ENCODE measurements at places on chromosomes 1 and 21. TPM values are rescaled to one million over a fixed set of nuclear protein-coding genes. Genes with fewer than 3 reads are reported as not detected.

DNA sequence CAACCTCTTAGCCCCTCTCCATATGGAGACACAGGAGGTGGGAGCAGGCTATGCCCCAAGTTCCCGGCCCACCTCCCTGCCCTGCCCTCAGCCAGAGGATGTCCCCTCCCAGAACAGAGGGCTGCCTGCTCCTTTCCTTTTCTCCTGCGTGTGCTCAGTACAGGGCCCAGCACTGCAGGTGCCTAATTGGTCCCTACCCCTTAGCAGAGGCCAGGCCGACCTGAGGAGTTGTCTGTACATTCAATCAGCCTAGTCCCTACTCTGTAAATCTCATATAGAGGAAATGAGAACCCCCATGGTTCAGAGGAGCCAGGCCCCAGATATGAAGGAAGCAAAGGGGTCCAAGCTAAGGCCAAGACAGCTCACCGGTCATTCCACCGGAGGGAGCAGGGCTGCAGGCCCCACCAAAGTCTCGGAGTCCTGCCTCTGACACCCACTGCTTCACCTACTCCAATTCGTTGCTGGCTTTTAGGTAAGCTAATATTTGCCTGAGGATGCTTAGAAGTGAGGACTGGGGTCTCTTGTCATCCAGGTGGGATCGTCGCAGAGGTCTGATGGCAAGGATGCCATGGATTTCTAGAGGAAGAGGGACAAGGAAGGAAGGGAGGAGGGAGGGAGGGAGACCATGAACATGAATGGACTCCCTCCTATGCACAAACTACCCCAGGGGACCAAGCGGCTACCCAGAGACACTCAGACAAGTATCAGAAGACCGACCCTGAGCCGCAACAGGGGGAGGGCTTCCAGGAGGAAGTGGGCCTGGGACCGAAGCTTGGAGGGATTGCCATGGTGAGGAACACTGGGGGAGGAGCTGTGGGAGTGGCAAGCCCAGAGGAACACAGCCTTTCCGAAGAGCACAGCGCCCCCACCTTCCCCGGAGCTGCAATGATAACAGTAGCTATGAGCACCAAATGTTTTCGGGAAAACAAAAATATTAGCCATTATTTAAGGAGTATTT, 30.4 kb upstream of the FOXO6 start:
- DNase-seq, result no peak

Gene E2F2
- 0.05 TPM for polyA plus RNA-seq

DNA sequence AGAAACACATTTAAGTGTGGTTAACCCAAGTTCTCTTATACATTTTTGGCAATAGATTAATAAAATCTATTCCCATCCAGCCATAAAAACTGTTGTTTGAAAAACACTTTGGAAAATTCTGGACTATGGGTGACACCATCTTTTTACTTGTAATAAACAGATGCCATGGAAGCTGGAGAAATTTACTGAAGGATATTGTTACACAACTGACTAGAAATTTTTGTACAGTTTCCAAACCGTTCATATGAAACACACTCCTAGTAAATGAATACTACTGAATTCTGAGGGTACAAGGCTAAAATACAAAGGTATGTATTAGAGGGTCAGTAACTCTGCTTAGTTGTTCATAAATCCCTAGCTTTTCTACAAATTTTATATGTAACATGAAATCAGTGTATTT, 48.7 kb downstream of the TRIM33 start:
- DNase-seq, result no peak

GRCh38 chr1:15465674-15466073, 9.1 kb downstream of the CELA2A start:
- peak; percentile 5 for DNase-seq

DNA sequence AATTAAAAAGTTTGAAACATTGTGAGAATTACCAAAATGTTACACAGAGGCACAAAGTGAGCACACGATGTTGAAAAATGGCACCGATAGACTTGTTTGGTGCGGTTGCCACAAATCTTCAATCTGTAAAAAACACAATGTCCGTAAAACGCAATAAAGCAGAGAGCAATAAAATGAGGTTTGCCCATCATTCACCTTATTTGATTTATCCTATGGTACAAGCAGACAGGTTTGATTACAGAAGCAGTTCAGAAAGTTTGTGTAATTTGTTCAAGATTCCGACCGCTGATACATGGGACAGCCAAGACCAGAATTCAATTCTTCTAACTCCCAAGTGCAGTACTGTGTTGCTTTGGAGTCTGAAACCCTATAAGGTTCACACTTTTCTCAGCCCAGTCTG, 318.3 kb upstream of the PROX1 start:
- DNase-seq, result no peak

DNA sequence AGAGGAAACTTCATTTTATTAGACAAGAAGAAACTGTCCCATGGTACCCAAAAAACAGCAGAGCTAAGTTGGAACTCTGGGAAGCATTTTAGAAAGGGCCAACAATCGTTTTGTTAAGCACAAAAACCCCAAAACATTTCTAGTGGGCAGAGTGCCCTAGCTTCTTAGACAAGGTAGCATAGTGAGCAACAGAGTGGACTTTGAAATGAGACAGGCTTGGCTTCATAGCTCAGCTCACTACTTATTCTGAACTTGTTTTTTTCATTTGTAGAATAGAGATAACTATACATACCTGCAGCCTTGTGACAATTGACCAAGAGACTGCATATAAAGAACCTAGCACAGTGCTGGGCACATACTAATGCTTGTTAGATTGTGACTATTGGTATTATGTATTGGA, 50.1 kb downstream of the HLX start:
- no peak for DNase-seq

- peak; percentile 39 for DNase-seq
These were observed 9.2 kb upstream of the TNFRSF8 start for GRCh38 chr1:12053752-12054548.

GRCh38 chr1:67889953-67890567, 56.8 kb upstream of the GNG12 start:
- DNase-seq, result no peak

GRCh38 chr1:238232084-238232710, 341.5 kb upstream of the ZP4 start:
- no peak for DNase-seq

DNA sequence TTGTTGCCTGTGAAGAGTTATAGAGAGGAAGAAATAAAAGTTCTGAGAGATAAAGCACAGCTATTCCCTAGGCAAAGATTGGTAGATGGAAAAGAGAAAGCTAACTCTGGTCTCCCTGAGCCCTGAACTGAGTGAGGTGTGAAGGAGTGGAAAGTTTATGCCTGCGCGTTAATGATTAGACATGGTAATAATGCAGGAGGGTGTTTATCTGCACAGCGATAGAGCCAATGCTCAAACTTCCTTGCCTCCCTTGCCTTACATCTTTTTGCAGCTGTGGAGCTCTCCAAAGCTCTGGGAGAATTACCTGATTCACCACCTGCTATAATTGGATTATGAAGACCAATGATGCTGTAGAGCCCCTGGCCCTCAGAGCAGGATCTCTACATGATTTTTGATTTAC, 32.8 kb upstream of the CHRM3 start:
- no peak for DNase-seq

Gene CORT
- 0.16 TPM for polyA plus RNA-seq

GRCh38 chr1:183777328-183777727, 27.6 kb upstream of the RGL1 start:
- DNase-seq, result no peak

Gene UTP11
- 34.5 TPM for polyA plus RNA-seq

Gene DSCAM
- under 0.01 TPM for polyA plus RNA-seq

GRCh38 chr1:77639056-77639455, 43.4 kb downstream of the ZZZ3 start:
- DNase-seq, result no peak

- DNase-seq, result no peak
These were observed 18.0 kb downstream of the SLAMF1 start for GRCh38 chr1:160628799-160629263.

- no peak for DNase-seq
These were observed 2.2 kb downstream of the RPAP2 start for GRCh38 chr1:92301021-92301420.

Gene FASLG
- 0.07 TPM for polyA plus RNA-seq

DNA sequence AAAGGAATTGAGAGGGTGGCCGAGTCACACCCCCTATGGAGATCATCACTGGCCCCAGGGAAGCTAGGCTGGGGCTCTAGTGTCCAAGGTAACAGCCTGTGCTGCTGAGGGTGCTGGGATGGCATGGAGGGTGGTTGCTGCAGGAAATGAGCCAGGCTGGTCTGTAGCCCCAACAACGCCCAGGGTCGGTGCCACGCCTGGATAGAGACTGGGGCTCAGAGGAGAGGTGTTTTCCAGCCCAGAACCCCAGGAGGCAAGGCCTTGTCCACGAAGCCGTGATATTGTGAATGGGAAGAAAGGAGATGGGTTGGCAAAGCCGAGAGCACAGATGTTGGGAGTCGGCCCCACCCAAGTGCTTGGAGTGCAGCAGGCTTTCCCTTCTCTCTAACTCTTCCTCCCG, 68.9 kb upstream of the ACTRT2 start:
- no peak for DNase-seq

Gene CYP4A11
- polyA plus RNA-seq, result not detected
